Fibroblast of lung (primary cell): ENCODE measurements at places on chromosomes 3 and 15. TPM values are rescaled to one million over a fixed set of nuclear protein-coding genes. Genes with fewer than 3 reads are reported as not detected.

The BNC1 gene
- total RNA-seq = 7.7 and 14.2 TPM in 2 replicates

The DUOXA2 gene
- total RNA-seq = not detected in 2 replicates

DNA sequence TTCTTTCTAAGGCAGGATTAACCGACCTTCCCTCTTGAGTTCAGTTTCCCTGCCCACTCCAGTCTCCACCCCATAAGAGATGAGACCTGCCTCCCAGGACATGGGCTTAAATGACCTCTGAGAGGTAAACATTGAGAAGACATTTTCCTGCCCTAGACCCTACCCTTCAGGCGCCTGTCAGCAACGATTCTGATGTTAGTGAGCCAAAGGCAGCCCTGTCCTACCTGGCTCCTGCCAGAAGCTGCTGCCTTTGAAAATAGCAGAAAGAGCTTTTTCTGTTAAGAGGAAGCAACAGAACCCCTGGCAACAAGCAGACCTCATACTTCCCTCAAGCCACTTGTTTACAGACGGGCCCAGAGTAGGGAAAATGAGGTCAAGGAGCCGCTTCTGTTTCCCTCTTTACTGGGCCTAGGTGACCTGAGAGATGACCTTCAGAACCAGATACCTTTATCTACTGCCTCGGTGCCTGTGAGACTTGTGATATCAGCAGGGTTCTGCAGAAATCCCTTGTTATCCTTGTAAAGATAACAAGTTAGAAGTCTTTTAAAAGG, 52.0 kb downstream of the CD200R1L start:
- no peaks in the 10 kb centered on the region for H3K36me3 ChIP-seq
- no peak for DNase-seq
- no peaks in the 10 kb centered on the region for H3K27me3 ChIP-seq
- no peak overlapping the region for H3K4me3 ChIP-seq
- no peak overlapping the region for H3K27ac ChIP-seq

- DNase-seq = no peak
- no peak overlapping the region for H3K4me3 ChIP-seq
- no peaks in the 10 kb centered on the region for H3K36me3 ChIP-seq
- no peak overlapping the region for H3K27ac ChIP-seq
- no peaks in the 10 kb centered on the region for H3K4me1 ChIP-seq
Measured at GRCh38 chr3:9271903-9272302, 22.5 kb upstream of the SRGAP3 start.

GRCh38 chr3:56042326-56042951, 425.8 kb downstream of the ERC2 start:
- no peak overlapping the region for H3K4me3 ChIP-seq
- H3K27me3 ChIP-seq = no peaks in the 10 kb centered on the region
- H3K4me1 ChIP-seq = no peaks in the 10 kb centered on the region
- H3K27ac ChIP-seq = no peak overlapping the region
- no peaks in the 10 kb centered on the region for H3K36me3 ChIP-seq
